OCI-LY7 (cell line): ENCODE measurements at places on chromosomes 7 and 10.

GRCh38 chr7:150428671-150429451, 21.6 kb upstream of the GIMAP8 start:
- no peak for DNase-seq

DNA sequence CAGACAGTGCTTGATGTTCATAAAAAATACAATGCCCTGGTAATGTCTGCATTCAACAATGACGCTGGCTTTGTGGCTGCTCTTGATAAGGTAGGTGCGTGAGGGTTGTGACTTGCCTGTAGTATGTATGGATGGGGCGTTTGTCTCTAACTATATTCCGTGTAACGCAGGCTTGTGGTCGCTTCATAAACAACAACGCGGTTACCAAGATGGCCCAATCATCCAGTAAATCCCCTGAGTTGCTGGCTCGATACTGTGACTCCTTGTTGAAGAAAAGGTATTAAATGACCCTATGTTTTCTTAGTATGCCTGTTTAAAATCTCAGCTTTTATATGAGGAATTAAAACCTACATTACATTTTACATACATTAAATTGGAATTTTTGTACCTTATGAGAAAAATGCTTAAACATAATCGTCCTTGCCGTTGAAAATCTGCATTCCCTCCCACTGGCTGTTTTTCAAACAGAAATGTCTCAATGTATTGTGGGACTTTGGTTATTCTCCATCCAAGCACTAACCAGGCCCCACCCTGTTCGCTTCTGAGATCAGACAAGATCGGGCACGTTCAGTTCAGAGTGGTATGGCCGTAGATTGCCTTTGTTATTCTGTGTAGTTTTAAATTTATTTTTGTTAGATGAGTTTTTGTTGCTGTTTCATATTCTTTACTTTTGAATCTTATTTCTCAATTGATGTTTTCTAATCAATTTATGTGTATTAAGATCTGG, 85.3 kb downstream of the CUL1 start:
- DNase-seq, result no peak

GRCh38 chr10:14571866-14572507, 202.7 kb downstream of the FAM107B start:
- no peak for DNase-seq

DNA sequence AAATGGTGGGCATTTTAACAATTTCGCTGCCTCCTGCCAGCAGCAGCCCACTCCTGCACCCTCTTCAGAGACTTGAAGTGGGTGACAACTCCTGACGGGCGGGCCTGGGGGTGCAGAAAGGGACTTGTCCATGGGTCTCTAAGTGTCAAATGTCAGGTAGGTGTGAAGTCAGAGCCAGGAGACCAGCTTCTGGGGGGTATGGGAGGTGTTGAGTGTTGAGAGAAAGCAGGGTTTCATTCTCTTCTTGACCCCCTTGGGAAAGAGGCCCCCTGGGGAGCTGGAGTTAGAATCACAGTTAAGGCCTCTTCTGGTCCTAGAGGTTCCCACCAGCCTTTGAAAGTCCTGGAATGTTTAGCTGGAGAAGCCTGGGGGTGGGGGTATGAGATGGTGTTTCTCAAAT, 11.6 kb upstream of the PALD1 start:
- DNase-seq, result no peak

- no peak for DNase-seq
Measured at GRCh38 chr7:131234719-131235488, 92.8 kb upstream of the MKLN1 start.
